Caco-2 (cell line): ENCODE measurements at places on chromosomes 1 and 21. TPM values are rescaled to one million over a fixed set of nuclear protein-coding genes. Genes with fewer than 3 reads are reported as not detected.

LRRIQ3 gene
- total RNA-seq, result 0.16 and 0.23 TPM in 2 replicates

KCNJ6 gene
- total RNA-seq, result not detected in 2 replicates

KRTAP21-2 gene
- not detected in 2 replicates for total RNA-seq

KRTAP24-1 gene
- not detected in 2 replicates for total RNA-seq

MPL gene
- total RNA-seq, result 0.49 TPM in 1 of 2 replicates, not detected in the other

CYP4A11 gene
- total RNA-seq, result 0.16 TPM in 1 of 2 replicates, not detected in the other

HPDL gene
- total RNA-seq, result 78.2 and 90.6 TPM in 2 replicates

CATSPERE gene
- total RNA-seq, result 0.14 and 0.79 TPM in 2 replicates

OR2M3 gene
- total RNA-seq, result not detected in 2 replicates

CYYR1 gene
- not detected in 2 replicates for total RNA-seq

GJA5 gene
- 0.51 and 0.75 TPM in 2 replicates for total RNA-seq

CD1D gene
- not detected in 2 replicates for total RNA-seq

PRRX1 gene
- total RNA-seq, result not detected in 2 replicates

TMEM240 gene
- total RNA-seq, result 1.0 and 1.2 TPM in 2 replicates

DDAH1 gene
- total RNA-seq, result 83.0 and 87.9 TPM in 2 replicates

ADORA1 gene
- total RNA-seq, result 46.0 and 50.4 TPM in 2 replicates

CACNA1S gene
- total RNA-seq, result 0.07 TPM in 2 replicates

PGLYRP4 gene
- not detected in 2 replicates for total RNA-seq

CLEC20A gene
- total RNA-seq, result not detected in 2 replicates

SH2D2A gene
- total RNA-seq, result 5.5 and 6.5 TPM in 2 replicates

PLA2G2F gene
- total RNA-seq, result not detected in 2 replicates

REG4 gene
- 8.0 and 18.8 TPM in 2 replicates for total RNA-seq

TMEM125 gene
- total RNA-seq, result 22.8 and 25.9 TPM in 2 replicates

BCAN gene
- not detected in 2 replicates for total RNA-seq

IQCC gene
- total RNA-seq, result 3.4 and 3.5 TPM in 2 replicates

KRTAP12-2 gene
- total RNA-seq, result not detected in 2 replicates

DENND2D gene
- total RNA-seq, result 20.4 and 23.2 TPM in 2 replicates

TRABD2B gene
- total RNA-seq, result 0.36 and 0.39 TPM in 2 replicates

PLA2G2D gene
- not detected in 2 replicates for total RNA-seq

LHX8 gene
- total RNA-seq, result not detected in 2 replicates

TEX38 gene
- total RNA-seq, result not detected in 2 replicates

PDZK1 gene
- 90.2 and 98.9 TPM in 2 replicates for total RNA-seq
